D721Med (cell line): ENCODE measurements at places on chromosomes 2 and 18.

GRCh38 chr18:75896865-75897264 is 469.4 kb upstream of the SMIM21 start:
- DNase-seq, result peak; percentile 77

DNA sequence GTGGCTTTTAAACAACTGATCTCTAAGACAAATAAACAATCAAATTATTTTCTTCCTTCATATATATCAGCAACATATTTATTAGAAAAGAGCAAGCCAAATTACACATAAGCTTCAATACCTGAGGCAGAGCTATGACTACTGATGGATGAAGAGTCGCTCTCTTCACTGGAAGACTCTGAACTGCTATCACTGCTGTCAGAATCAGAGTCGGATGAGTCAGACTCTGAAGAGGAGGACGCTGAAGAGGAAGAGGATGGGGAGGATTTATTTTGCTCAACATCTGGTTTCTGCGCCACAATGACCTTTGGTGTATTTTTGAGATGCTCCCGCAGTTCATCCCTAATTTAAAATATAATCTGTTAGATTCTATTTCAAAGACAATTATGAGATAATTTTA is 56.7 kb downstream of the CWC22 start:
- no peak for DNase-seq

DNA sequence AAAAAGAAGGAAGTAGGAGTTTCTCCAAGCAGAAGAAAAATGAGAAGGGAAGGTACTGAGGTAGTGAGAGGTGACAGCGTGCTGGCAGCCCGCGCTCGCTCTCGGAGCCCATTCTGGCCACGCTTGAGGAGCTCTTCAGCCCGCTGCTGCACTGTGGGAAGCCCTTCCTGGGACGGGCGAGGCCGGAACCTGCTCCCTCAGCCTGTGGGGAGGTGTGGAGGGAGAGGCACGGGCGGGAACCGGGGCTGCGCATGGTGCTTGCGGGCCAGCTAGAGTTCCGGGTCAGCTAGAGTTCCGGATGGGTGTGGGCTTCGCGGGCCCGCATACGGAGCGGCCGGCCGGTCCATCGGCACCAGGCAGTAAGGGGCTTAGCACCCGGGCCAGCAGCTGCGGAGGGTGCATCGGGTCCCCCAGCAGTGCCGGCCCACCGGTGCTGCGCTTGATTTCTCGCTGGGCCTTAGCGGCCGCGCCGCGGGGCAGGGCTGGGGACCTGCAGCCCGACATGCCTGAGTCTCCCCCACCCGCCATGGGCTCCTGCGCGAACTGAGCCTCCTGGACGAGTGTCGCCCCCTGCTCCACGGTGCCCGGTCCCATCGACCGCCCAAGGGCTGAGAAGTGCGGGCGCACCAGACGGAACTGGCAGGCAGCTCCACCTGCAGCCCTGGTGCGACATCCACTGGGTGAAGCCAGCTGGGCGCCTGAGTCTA is 11.1 kb upstream of the CYS1 start:
- no peak for DNase-seq

GRCh38 chr2:237319887-237320286 is 94.1 kb downstream of the COL6A3 start:
- no peak for DNase-seq

DNA sequence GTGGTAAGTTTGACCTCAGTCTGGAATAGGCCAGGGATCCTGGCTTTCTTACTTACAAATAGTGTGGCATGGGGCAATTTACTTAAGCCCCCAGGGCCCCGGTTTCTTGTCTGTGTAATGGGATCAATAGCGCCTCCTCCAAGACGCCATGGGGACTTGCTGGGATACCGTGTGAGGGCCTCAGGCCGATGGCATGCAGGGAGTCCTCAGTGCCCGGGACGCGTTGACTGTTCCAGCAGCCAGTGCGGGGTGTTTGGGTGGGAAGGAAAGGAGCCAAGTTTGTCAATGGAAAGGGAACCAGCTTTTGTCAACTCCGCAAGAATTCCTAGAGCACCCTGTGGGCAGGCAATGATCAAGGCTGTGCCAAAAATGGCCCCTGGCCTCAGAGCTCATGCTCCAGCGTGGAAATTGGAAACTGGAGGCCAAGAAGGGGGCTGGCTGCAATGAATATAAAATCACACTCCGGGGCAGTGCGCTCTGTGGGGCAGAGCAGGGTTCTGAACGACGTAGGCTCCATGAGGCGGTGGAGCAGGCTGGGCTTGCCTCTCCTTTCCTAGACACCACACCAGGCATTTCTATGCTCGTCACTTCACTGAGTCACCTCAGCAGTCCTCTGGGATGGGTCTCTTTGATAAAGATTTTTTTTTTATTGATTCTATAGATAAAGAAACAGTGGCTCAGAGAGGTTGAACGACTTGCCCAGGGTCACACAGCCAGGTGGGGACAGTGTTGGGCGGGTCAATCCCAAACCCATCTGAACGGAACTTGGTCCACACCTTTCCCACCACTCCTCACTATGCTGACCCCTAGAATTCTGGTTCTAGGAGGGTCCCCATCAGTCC is 56.7 kb upstream of the ASAP2 start:
- DNase-seq, result no peak

DNA sequence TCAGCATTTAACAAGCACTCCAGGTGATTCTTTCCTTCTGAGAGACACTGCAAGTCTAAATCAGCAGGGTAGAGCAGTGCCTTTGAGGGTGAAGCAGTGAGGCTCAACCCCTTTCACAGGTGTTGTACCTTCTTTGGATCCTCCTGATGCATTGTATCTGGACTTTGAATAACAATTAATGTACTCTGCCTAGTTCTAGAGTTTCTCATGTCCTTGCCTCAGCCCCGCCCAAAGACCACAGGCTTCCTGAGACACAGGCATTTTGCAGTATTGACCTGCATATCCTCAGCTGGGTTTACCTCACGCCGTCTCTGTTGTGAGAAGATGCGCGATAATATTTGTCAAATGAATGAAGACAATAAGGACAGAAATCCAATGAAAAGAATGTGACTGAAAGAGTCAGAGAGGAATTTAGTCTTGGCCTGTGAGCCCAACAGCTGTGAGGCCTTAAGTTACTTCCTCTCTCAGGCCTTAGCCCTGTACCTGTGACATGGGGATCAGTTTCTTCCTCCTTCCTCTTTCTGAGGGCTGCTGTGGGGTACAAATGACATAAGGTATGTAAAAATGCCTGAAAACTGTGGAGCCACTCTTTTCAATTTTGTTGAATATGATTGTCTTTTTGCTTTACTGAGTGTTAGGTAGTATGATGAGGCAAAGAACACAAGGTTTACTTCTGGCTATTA is 43.7 kb downstream of the WIPF1 start:
- no peak for DNase-seq

- no peak for DNase-seq
Observed at GRCh38 chr18:77073336-77074093, 59.1 kb downstream of the MBP start.

DNA sequence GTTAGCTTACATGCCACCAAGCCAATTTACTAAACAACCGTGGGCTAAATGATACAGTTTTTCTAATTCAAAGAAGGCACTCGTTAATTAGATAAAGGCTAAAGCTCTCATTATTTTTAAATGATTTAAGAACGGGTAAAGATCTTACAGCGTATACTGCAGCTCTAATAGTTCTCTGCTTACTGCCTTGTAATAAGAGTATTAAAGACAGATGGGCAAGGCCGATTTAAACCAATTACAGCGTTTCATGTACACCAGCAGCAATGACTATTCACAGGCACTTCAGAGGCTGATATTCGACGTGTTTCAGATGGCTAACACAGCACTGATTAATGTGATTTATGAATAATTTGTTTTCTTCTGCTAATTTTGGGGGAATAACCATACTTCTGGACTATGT is 259.3 kb downstream of the ZNF407 start:
- no peak for DNase-seq

DNA sequence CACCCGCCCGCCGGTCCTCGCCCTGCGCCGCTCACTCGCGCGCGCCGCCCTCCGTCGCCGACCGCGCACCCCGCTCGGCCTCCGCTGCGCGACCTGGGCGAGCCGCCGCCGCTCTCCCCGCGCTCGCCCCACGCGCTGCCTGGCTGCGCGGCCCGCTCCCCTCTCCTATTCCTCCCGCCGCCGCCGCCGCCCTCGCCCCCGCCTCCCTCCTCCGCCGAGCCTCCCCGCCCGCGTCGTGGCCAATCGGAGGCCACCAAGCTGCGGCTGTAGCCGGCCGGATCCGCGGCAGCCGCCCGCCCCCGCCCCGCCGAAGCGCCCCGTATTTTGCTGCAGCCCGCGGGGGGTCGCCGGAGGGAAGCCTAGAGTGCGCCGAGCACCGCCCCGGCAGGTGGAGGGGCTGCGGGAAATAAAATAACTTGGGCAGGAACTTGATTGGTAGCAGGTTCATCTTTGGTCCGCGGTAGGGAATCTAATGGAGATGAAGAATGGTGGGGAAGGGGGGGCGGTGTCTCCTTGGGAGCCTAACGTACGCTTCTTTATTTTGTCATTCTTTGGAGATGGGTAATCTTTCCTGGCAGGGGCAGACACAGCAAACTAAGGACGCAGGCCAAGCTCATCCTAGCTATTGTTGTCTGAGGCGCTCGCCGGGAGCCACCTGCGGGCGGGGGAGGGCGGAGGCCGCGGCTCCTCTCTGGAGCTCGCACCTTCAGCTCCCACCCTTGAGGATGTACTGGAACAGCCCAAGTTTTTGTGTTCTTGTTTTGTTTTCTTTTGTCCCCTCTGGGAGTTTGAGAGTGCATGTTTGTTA is 1.1 kb upstream of the CDH2 start:
- peak; percentile 68 for DNase-seq

- DNase-seq, result no peak
Observed at GRCh38 chr2:108324531-108325255, 36.0 kb downstream of the SULT1C2 start.

GRCh38 chr2:74532222-74532621 is 2.5 kb downstream of the HTRA2 start:
- DNase-seq, result no peak

DNA sequence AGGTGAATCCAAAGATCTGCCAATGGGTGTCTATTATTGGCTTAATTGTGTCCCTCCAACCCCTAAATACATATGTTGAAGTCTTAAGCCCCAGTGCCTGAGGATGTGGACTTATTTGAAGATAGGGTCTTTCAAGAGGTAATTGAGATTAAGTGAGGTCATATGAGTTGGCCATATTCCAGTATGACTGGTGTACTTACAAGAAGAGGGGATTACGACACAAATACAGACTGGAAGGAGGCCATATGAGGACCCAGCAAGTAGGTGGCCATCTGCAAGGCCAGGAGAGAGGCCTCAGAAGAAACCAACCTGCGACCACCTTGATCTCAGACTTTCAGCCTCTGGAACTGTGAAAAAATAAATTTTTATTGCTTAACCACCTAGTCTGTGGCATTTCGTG is 121.1 kb upstream of the FN1 start:
- no peak for DNase-seq

GRCh38 chr2:172021955-172022354 is 22.2 kb downstream of the METAP1D start:
- no peak for DNase-seq

- no peak for DNase-seq
Observed at GRCh38 chr2:46365913-46366667, 68.9 kb downstream of the EPAS1 start.

GRCh38 chr2:198525211-198525969 is 721.0 kb downstream of the PLCL1 start:
- DNase-seq, result no peak

DNA sequence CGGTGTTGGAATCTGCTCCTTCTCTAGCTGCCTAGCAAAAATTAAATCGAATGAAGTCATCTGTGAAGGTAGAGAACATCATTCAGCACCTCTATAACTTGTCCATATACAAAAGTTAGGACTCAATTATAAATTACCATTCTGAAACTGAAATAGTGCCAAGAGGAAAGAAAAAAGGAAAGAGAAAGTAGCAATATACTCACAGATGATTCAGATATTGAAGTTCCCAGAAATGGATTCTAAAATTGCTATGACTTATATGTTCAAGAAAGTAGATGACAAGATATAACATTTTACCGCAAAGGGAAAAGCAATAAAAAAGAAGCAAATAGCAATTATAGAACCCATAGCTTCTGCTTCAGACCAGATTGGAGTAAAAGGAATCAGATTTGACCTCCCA is 333.6 kb upstream of the GYPC start:
- DNase-seq, result no peak

DNA sequence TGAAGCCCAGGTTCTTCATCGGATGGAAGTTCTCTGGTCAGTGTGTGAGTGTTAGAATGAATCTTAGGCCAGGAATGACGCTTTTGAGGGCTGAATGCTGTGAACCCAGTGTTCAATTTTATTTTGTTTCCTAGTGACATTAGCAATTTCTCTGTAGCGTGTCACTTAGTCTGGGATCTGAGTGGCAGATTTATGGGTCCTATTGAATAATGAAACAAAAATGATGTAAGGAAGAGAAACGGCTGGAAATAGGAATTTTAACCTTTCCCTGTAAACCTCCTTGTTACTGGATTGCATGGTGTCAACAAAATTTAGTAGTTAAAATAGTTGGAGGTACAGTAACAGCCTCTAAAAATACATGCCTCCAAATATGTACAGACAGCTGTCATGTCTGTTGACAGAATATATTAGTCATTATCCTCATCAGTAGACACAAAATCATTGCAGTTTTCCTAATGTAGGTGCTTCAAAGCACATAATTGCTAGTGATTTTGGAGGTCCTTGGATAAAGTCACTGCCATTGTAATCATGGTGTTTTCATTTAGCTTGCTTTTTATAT is 223.8 kb upstream of the SPRED2 start:
- no peak for DNase-seq

DNA sequence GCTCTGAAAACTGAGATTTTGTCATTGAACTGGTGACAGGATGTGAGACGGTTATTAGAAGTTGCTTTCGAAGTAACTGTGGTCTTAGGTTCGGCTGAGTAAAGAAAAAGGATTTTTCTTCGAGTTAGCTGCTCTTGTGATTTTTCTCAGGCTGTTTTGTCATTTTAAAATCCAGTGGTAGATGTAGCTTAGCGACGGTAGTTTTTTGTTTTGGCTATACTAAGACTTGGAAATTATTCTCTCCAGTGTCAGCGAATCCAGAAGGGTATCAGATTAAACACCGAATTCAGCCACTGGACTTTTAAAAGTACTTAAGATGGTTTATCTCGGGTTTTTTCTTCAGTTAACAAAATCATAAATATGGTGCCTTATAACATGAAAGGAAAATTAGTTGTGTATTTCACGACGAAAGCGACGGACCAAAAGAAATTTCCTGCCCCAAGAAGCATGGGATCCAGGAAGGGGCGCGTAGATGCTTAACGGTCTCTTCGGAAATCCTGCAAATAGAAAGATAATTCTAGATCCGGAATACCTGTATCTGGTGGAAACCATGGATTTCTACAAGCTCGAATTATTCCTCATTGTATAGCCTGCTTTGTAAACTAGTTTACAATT is 1.2 kb downstream of the SFT2D3 start:
- no peak for DNase-seq

GRCh38 chr18:22475426-22476100 is 57.8 kb upstream of the CTAGE1 start:
- no peak for DNase-seq
